IPS-NIHi11 (cell line): ENCODE measurements at places on chromosomes 3 and 15.

- DNase-seq: no peak
These were observed 24.4 kb upstream of the THBS1 start for GRCh38 chr15:39556461-39556860.

- DNase-seq: no peak
These were observed 38.7 kb downstream of the TIGIT start for GRCh38 chr3:114332342-114333179.

- no peak for DNase-seq
These were observed 216.0 kb downstream of the TLE3 start for GRCh38 chr15:69881766-69882165.

- DNase-seq: no peak
These were observed 27.2 kb upstream of the GOLGA8J start for GRCh38 chr15:30055604-30056003.

DNA sequence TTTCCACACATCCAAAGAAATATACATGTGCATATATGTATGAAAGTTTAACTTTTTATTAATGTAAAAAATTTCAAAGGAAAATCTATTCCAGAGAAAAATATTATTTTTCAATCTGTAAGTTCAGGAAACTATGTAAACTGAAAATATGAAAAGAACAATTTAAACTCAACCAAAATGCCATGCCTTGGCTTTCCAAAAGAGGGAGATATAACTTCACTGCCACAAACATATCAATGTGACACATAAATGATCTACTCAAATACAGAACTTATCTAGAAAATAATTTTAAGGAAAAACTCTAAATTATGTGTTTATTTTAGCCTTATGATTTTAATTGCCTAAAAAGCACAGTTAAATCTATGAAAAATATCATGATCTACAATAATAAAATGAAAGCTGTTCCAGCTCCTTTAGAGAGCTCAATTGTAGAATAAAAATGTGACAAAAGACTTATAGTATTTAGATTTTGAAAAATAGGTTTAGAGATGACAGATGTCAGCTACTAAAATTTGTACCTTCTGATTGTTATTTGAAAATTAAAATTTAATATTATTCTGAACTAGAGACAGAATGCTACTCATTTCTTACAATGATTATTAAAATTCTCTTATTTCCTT is 94.8 kb downstream of the GBE1 start:
- DNase-seq: no peak

DNA sequence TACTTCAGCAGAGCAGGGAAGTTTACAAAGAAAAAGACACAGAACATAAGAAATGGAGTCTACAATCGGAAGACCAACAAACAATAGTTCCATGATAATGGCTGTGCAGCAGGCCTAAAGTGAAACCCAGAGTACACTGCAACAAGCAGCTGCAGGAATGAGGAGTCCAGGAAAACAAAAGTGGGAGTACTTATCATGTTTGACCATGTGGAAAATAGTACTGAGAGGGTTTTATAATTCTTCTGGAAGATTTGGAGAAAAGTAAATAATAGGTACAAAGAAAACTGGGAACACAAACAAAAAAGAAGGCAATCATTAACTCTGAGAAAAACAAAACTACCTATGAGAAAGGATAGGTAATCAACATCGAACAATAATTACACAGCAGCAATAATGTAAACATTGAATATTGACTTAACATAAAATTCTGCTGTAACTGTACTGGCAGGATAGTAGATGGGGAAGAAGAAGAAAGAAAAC is 87.5 kb downstream of the NEK10 start:
- no peak for DNase-seq

GRCh38 chr3:29502771-29503170 is 221.9 kb downstream of the RBMS3 start:
- no peak for DNase-seq

DNA sequence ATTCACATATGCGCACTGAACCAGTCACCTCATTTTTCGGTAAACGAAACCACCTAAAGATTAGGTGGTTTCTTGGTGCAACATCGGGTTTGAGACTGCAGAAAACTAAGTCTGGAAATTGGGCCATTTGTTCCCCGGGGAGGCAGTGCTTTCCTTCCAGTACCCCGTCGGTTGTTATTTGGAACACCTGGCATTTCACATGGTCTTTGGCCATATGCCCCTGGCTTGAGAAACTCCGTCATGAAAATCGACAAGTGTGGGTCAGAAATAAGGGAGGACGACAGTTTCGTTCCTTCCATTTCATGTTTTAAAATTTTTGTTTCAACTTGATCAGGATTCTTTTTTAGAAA is 544 bp upstream of the GATM start:
- DNase-seq: no peak

DNA sequence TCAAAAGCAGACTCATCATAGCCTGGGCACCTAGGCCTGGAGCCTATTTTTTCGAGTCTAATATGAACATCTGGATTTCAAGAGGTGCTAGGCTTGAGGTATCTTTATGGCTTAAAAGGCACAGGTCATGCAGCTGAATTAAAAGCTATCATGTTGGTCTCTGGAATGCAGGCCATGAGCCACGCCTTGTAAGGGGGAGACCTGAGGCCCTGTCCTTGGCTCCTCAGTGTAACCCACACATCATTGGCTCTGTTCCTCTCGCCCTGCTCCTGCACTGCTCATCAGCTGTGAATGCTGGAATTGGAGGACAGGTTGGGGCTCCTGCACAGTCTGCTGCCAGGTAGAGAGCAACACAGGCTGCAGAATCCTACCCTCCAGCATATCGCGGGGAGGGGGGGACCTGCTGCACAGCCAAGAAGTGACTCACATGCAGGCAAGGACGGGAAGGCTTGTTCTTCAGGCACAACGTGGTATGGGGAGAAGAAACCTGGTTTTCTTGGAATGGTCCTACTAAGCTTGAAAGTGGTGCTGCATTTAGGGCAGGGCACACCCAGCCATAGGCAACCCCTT is 146.0 kb downstream of the CHST2 start:
- no peak for DNase-seq

GRCh38 chr3:113249601-113250000 is 38.2 kb downstream of the BOC start:
- no peak for DNase-seq

- no peak for DNase-seq
These were observed 18.6 kb upstream of the IREB2 start for GRCh38 chr15:78419367-78419766.

DNA sequence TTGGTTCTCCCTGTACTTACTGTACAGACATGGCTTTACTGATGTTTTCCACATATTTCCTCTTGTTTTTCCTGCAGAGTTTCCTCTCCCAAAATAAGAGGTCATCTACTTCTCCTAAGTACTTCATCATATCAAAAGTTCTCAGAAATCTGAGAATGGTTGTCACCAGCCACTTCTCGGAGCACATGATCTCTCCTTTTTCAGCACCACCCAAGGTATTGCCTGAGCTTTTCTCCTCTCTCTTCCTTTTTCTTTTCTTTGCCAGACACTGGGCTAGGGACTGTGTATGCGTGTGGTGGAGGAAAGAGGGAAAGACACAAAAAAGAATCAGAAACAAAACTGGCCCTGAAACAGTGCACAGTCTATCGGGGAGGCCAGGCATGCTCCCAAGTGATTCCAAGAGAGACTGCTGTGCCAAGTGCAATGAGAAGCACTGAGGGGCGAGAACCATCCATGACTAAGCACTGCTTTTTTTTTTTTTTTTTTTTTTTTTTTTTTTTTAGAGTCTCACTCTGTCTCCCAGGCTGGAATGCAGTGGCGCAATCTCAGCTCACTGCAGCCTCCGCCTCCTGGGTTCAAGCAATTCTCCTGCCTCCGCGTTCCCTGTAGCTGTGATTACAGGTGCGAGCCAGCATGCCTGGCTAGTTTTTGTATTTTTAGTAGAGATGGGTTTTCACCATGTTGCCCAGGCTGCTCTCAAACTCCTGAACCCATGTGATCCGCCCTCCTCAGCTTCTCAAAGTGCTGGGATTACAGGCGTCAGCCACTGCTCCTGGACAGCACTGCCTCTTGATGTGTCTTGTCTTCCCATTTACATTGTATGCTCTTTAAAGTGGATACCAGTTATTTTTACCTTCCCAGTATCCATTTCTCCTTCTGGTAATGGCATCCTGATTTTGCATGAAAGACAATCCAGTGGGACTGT is 194.0 kb upstream of the FEZF2 start:
- DNase-seq: peak; percentile 24

GRCh38 chr3:39011191-39011736 is 40.5 kb downstream of the SCN11A start:
- DNase-seq: no peak

DNA sequence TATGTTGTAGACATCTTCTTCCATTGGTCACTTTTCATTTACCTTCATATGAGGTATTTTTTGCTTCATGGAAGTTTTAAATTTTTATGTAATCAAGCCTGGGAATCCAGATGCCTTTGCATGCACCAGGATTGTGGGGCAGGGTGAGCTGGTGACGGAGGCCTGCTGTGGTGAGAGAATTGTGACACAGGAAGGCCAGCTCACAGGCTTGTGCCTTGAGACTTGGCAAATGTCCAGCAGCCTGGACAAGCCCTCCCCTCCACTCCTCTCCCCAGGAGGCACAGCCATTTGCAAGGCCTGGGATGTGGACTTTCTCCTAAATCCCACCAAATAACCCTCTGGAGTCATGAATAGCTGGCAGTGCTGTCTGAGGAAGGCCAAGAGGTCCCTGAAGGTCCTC is 67.4 kb downstream of the RHCG start:
- DNase-seq: no peak

DNA sequence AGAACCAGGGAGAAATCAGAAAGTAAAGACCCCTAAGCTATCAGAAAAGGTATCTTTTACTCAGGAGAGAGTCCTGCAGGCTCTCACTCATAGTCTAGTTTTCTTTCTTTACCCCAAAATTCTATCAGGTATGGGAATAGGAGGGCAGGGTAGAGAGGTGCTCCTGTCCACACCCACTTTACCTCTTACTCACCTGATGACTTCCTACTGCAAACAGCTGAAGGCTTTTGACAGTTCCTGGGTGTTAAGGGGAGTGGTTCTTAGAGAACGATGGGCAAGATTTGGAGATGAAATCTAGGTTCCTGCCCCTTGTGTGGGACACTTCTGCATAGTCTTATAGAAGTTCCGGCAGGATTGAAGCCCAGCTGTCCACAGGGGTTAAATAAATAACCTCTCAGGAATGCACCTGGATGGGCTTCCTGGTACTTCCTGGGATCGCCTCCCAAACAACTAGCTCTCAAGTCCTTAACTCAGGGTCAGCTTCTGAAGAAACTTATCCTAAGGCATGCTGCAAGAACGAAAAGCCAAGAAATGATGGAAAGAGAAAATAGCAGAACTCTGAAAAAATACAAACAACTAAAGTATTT is 10.8 kb upstream of the TNFAIP8L3 start:
- no peak for DNase-seq

DNA sequence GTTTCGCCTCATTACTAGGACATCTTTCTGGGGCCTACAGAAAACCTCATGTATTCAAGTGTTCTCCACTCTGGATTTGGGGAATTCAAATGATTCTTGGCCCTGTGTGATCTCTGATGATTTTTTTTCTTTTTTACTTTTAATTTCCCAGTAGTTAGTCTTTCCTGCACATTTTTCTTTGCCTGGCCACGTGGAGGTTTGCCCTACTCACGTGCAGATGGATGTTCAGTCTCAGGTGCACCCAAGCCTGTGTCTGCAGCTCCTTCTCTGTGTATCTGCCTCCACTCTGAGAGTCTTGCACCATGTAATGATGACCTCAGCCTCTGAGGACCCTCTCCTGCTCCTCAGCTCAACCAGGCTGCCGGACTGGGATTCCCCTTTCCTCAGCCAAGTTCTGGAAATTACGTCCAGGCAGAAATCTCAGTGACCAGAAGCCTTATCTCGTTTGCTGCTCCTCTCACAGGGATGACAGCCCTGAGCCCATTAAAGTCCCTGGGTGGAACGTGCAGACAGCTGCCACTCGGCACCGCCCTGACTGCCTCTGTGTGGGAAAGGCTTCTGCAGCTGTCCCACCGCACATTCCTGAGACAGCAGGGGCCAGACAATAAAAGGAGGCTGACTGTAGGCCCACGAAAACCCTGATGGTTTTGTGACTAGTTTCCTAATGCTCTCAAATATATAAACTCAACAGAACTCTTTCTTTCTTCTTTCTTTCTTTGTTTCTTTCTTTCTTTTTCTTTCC is 31.4 kb upstream of the GABRB3 start:
- DNase-seq: no peak

DNA sequence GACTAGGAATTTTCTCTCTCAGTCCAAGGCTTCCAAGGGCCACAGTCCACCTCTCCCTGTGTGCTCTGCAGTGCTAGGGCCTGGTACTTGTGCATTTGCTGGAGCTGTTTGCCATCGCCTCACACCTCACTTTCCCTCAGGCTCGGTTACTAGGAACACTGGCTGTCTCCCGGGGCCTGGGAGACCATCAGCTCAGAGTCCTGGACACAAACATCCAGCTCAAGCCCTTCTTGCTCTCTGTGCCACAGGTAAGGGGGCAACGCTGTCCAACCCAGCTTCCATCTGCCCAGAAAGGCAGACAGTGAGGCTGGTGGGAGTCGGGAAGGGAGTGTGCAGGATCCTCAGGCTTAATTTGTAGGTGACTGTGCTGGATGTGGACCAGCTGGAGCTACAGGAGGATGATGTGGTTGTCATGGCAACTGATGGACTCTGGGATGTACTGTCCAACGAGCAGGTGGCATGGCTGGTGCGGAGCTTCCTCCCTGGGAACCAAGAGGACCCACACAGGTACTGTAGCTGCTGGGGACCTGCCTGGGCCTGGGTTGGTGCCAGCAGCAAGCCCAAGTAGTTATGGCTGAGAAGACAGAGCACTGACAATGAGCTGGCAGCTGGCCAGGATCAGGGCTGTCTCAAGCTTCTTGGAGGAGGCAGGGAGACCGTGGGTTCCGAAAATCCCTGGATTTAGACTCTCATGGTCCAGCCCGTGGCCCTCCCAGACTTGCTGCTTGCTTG is 3.4 kb downstream of the PPM1M start:
- no peak for DNase-seq

- DNase-seq: peak; percentile 43
These were observed 50.6 kb downstream of the SLC6A6 start for GRCh38 chr3:14452740-14453710.

GRCh38 chr3:44649709-44650108 is 1.2 kb downstream of the ZNF35 start:
- no peak for DNase-seq

DNA sequence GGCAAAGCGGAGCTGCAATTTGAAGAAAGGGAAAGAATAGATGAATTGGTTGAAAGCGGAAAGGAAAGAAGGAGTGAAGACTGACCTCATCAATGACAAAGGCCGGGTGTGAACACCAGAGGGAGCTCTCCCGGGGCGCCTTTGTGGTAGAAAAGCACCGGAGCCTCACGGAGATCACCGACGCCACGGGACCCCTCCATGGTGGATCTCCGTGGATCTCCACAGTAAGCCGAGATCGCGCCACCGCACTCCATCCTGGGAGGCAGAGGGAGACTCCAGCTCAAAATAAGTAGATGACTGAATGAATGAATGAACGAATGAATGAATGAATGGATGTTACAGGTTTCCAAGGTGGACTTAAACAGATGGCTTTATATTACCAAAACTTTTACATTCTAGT is 25.0 kb downstream of the GPR160 start:
- peak; percentile 53 for DNase-seq
